Fibroblast of skin of abdomen (primary cell): ENCODE measurements at places on chromosomes 12 and 14.

GRCh38 chr12:6383572-6384498 lies at the start of gene LTBR:
Gene LTBR (plus strand): TSS chr12:6384162. CDS start chr12:6384359, 197 bp downstream.
- peak; percentile 93 for DNase-seq

DNA sequence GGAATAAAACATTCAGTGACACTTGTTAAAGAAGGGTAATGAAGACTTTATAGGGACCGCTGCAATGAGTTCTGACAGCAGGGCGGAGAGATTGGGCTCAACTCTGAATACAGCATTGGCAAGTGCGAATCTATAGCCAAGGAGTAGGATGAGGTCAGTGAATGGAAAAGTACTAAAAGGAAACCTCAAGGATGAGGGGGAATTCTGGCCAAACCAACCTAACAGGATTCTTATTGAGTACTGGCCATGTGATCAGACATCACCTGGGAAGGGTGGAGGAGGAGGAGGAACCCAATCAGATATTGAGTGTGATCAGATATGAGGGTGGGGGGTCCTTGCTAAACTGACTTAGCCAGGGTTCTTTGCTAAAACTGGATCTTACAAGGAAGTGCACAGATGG lies 31.0 kb downstream of the DRAM1 start:
- DNase-seq = no peak

- no peak for DNase-seq
These were observed 312.2 kb upstream of the DIO3 start for GRCh38 chr14:101248840-101249675.

DNA sequence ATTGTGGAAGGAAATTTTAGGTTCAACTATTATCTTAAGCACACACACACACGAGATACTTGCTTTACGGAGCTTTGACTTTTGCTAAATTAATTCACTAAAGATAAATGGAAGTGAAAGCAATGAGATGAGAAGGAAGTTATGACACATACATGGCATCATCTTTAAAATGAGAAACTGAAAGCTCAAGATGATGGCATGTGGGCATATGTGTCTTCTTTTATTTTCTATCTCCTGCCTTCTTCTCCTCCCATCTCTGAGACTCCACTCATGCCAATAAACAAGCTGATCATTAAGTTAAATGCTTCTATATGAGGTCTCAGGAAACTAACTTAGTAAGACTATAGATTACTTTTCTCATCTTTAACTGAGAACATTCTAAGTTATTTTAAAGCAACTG lies 216.7 kb downstream of the MED13L start:
- DNase-seq = no peak

- no peak for DNase-seq
These were observed 127.1 kb downstream of the ITPR2 start for GRCh38 chr12:26705851-26706250.

DNA sequence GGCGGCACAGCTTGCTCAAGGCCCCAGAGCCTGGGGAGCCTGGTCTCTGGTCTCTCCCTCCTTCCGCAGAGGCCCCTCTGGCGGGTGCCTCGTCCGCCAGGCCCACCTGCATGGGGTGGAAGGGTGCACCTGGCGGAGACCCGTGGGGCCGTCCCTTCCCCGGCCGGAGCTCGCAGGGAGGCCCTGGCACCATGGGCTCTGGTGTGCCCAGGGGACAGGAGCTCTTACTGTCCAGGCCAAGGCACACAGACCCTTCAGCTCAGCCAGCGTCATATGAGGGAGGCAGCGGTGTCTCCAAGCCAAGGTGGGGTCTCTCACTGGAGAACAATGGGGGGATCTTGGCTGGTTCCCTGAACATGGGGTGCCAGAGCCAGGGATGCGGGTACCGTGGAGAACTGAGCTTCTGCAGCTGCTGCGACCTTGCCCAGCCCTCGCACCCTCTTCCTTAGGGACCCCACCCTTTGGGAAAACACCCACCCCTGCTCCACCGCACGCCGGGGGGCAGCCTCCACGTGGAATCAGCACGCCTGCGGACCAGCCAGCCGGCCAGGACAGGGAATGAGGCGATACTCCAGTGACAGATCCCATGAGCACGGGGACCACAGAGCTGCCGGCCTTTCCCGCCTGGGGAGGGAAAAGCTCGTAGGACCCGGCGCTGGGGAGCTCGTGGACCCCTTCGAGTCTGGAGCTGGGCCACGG lies 25.7 kb upstream of the GALNT9 start:
- no peak for DNase-seq

DNA sequence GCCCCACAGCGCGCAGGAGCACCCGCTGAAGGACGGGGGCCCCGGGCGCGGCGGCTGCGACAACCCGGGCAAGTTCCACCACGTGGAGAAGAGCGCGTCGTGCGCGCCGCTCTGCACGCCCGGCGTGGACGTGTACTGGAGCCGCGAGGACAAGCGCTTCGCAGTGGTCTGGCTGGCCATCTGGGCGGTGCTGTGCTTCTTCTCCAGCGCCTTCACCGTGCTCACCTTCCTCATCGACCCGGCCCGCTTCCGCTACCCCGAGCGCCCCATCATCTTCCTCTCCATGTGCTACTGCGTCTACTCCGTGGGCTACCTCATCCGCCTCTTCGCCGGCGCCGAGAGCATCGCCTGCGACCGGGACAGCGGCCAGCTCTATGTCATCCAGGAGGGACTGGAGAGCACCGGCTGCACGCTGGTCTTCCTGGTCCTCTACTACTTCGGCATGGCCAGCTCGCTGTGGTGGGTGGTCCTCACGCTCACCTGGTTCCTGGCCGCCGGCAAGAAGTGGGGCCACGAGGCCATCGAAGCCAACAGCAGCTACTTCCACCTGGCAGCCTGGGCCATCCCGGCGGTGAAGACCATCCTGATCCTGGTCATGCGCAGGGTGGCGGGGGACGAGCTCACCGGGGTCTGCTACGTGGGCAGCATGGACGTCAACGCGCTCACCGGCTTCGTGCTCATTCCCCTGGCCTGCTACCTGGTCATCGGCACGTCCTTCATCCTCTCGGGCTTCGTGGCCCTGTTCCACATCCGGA lies 1.4 kb downstream of the FZD10 start:
- no peak for DNase-seq

GRCh38 chr14:105143451-105144025 lies 25.0 kb downstream of the JAG2 start:
- DNase-seq = no peak

DNA sequence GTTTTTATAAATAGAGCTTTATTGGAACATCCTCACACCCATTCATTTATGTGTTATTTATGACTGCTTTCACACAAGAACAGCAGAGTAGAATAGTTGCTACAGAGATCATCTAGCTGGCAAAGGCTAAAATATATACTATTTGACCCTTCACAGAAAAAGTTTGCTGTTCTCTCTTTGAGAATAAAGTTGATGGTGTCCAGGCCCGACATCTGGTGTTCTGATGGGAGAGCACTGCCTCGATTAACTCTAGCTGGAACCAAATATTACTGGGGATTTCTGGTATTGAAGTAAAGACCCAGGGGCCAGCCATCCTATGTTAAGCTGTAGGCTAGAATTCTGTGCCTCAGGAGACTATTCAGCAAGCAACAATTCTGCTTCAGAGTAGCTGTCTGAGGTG lies 21.8 kb downstream of the FAM234B start:
- no peak for DNase-seq

DNA sequence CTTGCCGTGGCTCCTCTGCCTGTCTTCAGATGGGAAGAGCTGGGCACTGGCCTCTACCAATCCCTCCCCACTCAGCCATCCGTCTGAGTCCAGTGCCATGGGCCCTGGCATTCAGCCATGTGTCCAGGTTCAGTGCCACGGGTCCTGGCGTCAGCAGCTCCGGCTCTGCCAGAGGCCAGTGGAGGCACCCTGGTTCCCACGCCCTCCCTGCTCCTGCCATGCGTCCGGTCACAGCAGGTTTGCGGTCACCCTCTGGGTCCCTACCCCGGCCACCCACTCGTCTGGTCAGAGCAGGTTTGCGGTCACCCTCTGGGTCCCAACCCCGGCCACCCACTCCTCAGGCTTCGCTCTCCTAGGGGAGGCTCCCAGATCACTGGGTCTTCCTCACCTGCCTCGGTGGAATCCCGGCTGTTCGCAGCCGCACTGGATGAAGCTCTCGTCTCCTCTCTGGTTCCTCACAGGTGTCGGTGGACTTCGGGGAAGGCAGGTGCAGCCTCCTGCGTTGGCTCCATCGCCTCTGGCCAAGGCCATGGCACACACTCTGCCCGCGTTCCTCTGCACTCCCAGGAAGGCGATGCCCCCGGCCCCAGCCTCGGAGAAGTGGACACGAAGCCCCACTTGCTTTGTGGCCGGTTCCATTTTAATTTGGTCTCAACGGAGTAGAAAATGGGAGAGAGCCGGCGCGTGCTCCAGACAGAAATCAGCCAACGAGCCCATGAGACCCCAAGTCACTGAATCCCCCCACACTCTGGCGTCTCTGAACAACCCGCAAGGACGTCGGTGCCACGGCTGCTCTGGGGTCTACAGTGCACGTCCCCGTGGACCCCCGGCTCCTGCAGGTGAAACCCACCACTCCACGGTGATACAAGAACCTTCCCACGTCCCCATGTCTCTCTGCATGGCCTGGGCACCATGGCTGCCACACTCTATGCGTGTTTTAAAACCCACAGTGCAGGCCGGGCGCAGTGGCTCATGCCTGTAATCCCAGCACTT lies 47.8 kb upstream of the FBRSL1 start:
- no peak for DNase-seq
